Kidney (tissue), 22 donors: ENCODE measurements at places on chromosomes 13 and 19. TPM values are rescaled to one million over a fixed set of nuclear protein-coding genes. Genes with fewer than 3 reads are reported as not detected.

Gene EBI3
- total RNA-seq = 8.3 TPM

GRCh38 chr19:40703029-40703755 is 12.7 kb upstream of the NUMBL start:
- no peak overlapping the region for H3K4me3 ChIP-seq
- H3K27ac ChIP-seq = no peak overlapping the region
- H3K36me3 ChIP-seq = peaks cover 18% of the 10 kb centered on the region
- peak; percentile 32 for DNase-seq
- H3K4me1 ChIP-seq = no peaks in the 10 kb centered on the region

- no peak for DNase-seq
- no peak overlapping the region for H3K4me3 ChIP-seq
Measured at GRCh38 chr19:16605553-16605994, 22.4 kb downstream of the MED26 start.

Gene CNMD
- total RNA-seq = not detected

- H3K4me1 ChIP-seq = peaks cover 4% of the 10 kb centered on the region
- no peaks in the 10 kb centered on the region for H3K27me3 ChIP-seq
- DNase-seq = peak; percentile 86
Measured at GRCh38 chr19:34364830-34365462, at the start of gene GPI. Gene GPI, plus strand, starts transcription at chr19:34365196. Its CDS starts 71 bp downstream, at chr19:34365267.

DNA sequence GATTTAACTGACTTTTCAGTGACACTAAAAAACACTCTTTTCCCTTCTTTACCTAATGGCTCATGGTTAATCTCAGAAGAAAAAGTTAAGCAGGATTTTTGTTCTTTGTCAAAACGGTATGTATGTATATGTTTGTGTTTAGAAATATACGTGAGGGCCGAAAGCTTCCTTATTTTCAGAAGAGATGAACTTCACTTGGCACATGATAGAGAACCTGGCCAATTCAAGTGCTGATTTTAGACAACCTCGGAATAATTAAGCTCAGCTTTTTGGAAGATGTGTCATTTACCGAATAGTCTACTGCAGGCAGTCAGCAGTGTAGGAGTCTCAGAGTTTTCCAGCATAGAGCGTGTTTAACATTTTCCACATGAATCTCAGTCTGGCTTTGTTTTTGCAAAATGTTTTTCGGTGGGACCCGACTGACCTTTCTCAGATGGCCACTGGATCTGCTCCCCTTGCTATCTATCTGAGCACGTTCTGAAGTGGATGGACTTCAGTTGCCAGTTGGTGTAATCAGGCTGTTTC is 4.6 kb downstream of the RNASEH2B start:
- no peak overlapping the region for H3K27ac ChIP-seq
- H3K4me1 ChIP-seq = peaks cover 16% of the 10 kb centered on the region
- no peak overlapping the region for H3K4me3 ChIP-seq
- no peaks in the 10 kb centered on the region for H3K36me3 ChIP-seq
- no peaks in the 10 kb centered on the region for H3K27me3 ChIP-seq
- no peak for DNase-seq

- no peaks in the 10 kb centered on the region for H3K27me3 ChIP-seq
- H3K36me3 ChIP-seq = no peaks in the 10 kb centered on the region
- no peak for DNase-seq
- H3K4me1 ChIP-seq = no peaks in the 10 kb centered on the region
- no peak overlapping the region for H3K27ac ChIP-seq
Measured at GRCh38 chr13:107819071-107819470, 396.3 kb downstream of the LIG4 start.

GRCh38 chr19:49912965-49913685 is 15.9 kb upstream of the ATF5 start:
- DNase-seq = no peak
- no peak overlapping the region for H3K4me3 ChIP-seq
- H3K27me3 ChIP-seq = no peaks in the 10 kb centered on the region
- no peaks in the 10 kb centered on the region for H3K36me3 ChIP-seq

DNA sequence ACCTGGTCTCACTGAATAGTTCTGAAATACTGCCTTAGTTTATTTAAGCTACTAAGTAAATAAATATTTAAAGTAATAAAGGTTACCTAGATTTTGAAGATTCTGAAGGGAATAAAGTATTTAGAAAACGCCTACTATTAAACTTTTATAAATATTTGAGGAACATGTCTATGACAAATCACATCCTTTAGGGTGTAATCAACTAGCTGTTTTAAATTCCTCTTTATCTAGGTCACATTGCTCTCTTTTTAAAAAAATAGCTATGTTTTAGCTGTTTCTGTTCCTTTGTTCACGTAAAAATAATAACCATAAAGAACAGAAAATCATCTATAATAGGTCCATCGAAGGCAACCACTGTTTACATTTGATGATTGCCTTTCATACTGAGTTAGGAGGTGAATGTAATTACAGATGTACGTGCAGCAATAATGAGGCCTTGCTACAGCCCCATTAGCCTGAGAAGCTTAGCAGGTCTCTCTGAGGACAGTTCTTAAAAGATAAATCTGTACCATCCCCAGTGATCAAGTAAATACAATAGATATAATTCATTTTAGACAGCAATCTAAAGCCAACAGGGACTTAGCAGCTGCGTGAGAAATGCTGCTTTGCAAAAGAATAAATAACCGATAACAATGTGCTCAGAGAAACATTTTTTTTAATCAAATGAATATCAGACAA is 449.5 kb downstream of the LIG4 start:
- H3K4me3 ChIP-seq = no peak overlapping the region
- H3K27me3 ChIP-seq = no peaks in the 10 kb centered on the region
- no peaks in the 10 kb centered on the region for H3K4me1 ChIP-seq
- H3K36me3 ChIP-seq = no peaks in the 10 kb centered on the region
- no peak for DNase-seq
- H3K27ac ChIP-seq = no peak overlapping the region

DNA sequence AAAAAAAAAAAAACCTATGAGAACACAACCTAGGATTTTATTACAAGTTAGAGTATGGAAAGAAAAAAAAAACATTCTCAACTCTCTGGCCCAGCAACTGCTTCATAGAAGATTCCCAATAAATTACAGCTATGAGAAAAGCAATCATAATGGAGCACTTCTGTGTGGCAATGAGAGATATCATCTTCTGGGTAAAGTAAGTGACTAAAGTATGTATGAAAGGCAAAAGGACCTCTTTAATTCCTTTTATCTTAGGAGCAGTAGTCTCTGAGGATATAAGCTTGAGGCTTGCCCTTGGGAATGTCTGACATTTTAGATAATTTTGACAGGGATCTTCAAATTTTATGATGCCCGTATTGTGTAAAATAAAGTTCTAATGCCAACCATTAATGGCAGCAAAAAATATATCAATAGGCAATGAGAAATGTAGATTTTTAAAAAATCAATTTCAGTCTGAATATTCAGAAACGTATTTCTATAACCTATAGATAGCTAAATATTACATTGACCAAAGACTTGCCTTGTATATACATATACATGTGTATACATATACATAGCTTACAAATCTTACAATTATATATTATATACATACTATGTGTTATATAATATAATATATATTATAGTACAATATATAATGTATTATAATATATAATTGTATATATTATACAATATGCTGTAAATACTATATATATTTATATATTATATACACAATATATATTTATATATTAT is 823.9 kb upstream of the SLITRK1 start:
- H3K27me3 ChIP-seq = no peaks in the 10 kb centered on the region
- no peaks in the 10 kb centered on the region for H3K4me1 ChIP-seq
- no peak for DNase-seq
- no peak overlapping the region for H3K4me3 ChIP-seq
- H3K36me3 ChIP-seq = no peaks in the 10 kb centered on the region

DNA sequence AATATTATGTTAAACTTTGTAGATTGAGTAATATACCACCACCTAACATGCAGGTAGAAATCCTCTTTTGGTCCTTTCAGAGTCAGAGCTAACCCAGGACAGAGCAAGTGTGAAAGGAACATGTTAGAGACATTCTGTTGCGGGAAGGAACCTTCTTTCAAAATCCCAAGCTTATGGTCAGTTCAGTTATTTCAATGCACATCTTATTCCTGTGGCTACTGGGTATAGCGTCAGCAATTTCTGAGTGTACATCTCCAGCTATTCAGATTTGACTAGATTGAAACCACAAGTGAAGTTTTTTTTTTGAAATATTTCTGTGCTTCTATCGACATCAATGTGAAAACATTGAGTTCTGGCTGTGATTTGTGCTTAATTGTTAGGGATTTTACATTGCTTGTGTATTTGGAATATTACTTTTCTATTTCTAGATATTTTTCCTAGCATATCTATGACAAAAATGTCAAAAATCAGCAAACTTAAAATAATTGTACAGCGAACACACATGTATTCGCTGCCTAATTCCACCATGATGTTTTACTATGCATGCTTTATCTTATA is 165.3 kb downstream of the LMO7 start:
- H3K4me3 ChIP-seq = no peak overlapping the region
- H3K27me3 ChIP-seq = no peaks in the 10 kb centered on the region
- H3K27ac ChIP-seq = no peak overlapping the region
- H3K36me3 ChIP-seq = peaks cover 10% of the 10 kb centered on the region
- peaks cover 4% of the 10 kb centered on the region for H3K4me1 ChIP-seq

Gene PIK3R2
- total RNA-seq = 29.6 TPM

Gene CACTIN
- 23.9 TPM for total RNA-seq

DNA sequence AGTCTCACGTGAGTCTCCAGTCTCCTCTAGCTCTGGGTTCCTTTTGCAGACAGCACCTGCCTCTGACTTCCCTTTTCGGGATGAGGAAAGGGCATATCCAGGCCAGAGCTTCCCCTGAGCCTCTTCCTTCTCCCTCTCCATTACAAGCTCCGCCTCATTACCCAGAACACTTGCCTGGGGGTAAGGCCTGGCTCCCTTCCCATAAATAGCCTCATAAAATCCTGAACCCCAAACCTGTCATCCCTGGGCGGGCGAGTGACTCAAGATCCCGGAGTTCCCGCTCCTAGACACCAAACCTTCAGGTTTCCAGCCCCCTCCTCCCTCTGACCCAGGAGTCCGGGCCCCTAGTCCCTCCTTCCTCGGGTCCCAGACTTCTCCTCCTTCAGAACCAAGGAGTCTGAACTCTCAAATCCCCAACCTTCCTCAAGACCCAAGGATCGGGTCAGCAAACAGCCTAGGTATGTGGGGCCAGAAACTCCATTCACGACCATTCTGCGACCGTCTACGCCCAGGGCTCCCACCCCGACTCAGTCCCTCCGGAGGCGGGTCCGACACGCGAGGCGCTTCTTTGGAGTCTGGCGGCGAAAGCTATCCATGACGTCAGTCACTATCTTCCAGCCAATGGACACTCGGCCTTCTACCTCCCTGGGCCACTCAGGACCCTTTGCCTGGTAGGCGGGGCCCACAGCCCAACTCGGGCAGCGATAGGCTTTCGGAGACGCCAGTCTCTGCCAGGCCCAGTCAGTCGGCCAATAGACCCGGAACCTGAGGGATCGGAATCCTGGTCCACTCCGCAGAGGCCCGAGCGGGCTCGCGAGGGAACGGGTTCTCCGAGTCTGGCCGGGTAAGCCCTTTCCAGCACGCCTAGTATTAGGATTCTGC is 6.5 kb upstream of the CNFN start:
- no peaks in the 10 kb centered on the region for H3K36me3 ChIP-seq
- H3K4me1 ChIP-seq = no peaks in the 10 kb centered on the region
- no peaks in the 10 kb centered on the region for H3K27me3 ChIP-seq
- peak overlapping the region; percentile 23 for H3K27ac ChIP-seq

Gene IL17D
- total RNA-seq = 0.44 TPM

- H3K36me3 ChIP-seq = no peaks in the 10 kb centered on the region
- no peaks in the 10 kb centered on the region for H3K27me3 ChIP-seq
- no peak overlapping the region for H3K4me3 ChIP-seq
- peak; percentile 67 for DNase-seq
- H3K27ac ChIP-seq = no peak overlapping the region
Measured at GRCh38 chr19:22617614-22618320, 16.4 kb upstream of the ZNF492 start.

GRCh38 chr19:3981736-3982681 is 3.3 kb downstream of the EEF2 start:
- H3K4me1 ChIP-seq = peaks cover 26% of the 10 kb centered on the region
- no peak overlapping the region for H3K4me3 ChIP-seq
- no peak overlapping the region for H3K27ac ChIP-seq

Gene CD320
- total RNA-seq = 26.1 TPM

- no peaks in the 10 kb centered on the region for H3K4me1 ChIP-seq
- H3K27ac ChIP-seq = no peak overlapping the region
Measured at GRCh38 chr13:65268009-65268408, 1962.1 kb downstream of the PCDH9 start.

Gene CFD
- 35.1 TPM for total RNA-seq

Gene CLDN10
- total RNA-seq = 144 TPM

DNA sequence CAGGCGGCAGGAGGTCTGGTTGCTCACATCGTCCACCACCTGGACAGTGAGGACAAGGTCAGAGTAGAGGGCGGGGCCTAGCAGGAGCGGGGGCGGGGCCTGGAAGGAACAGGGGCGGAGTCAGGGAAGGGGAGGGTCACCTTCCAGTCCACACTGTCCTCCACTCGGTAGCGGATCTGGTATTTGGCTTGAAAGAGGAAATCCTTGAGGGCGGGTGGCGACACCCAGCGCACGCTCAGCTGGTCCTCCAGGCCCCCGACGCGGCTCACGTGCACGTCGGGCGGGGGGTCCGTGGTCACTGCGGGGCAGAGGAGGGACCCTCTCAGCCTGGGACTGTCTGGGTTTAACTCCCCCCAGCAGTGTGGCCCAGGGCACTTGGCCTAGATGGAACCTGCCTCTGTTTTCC is 8.2 kb downstream of the REX1BD start:
- H3K27ac ChIP-seq = no peak overlapping the region
- no peak overlapping the region for H3K4me3 ChIP-seq
- H3K27me3 ChIP-seq = peaks cover 2% of the 10 kb centered on the region
- peak; percentile 69 for DNase-seq
- H3K36me3 ChIP-seq = no peaks in the 10 kb centered on the region
- H3K4me1 ChIP-seq = no peaks in the 10 kb centered on the region

- H3K27ac ChIP-seq = no peak overlapping the region
- DNase-seq = no peak
- H3K36me3 ChIP-seq = no peaks in the 10 kb centered on the region
- H3K4me1 ChIP-seq = peaks cover 4% of the 10 kb centered on the region
Measured at GRCh38 chr19:29086646-29087045, 126.3 kb downstream of the UQCRFS1 start.

GRCh38 chr13:51619614-51620013 is 35.4 kb downstream of the WDFY2 start:
- DNase-seq = no peak
- no peaks in the 10 kb centered on the region for H3K27me3 ChIP-seq
- peaks cover 5% of the 10 kb centered on the region for H3K4me1 ChIP-seq
- H3K4me3 ChIP-seq = no peak overlapping the region

- H3K27ac ChIP-seq = peak overlapping the region; percentile 74
- H3K4me1 ChIP-seq = no peaks in the 10 kb centered on the region
- peak; percentile 36 for DNase-seq
- peaks cover 11% of the 10 kb centered on the region for H3K36me3 ChIP-seq
Measured at GRCh38 chr19:18847549-18848463, 16.0 kb downstream of the UPF1 start.

Gene PSG1
- total RNA-seq = not detected

DNA sequence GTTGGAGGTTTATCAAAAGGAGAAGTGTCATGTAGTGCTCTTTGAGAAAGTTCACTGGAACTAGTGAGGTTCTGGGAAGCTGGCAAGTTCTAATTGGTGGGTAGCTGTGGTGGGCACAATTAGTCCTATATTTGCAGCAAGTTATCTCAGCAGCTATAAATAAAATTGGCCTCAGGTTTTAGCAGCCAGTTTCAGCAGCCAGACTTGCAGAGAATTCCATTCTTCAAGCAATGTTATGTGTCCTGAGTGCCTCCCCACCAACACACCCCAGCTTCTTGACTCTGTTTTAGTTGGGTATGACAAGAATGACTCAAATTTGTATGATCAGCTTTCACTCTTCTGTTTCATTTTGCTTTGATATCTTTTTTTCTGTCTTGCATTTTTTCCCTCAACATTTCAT is 4.7 kb downstream of the IFT88 start:
- peaks cover 3% of the 10 kb centered on the region for H3K36me3 ChIP-seq
- no peak overlapping the region for H3K4me3 ChIP-seq
- no peak overlapping the region for H3K27ac ChIP-seq
- no peaks in the 10 kb centered on the region for H3K27me3 ChIP-seq
- no peak for DNase-seq
